ENCODE measurements at places on chromosomes 6 and 20.

DNA sequence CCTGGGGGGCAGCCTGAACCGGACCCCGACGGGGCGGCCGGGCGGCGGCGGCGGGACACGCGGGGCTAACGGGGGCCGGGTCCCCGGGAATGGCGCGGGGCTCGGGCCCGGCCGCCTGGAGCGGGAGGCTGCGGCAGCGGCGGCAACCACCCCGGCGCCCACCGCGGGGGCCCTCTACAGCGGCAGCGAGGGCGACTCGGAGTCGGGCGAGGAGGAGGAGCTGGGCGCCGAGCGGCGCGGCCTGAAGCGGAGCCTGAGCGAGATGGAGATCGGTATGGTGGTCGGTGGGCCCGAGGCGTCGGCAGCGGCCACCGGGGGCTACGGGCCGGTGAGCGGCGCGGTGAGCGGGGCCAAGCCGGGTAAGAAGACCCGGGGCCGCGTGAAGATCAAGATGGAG lies 636 bp downstream of the SRF start:
- DNase-seq, result no peak

DNA sequence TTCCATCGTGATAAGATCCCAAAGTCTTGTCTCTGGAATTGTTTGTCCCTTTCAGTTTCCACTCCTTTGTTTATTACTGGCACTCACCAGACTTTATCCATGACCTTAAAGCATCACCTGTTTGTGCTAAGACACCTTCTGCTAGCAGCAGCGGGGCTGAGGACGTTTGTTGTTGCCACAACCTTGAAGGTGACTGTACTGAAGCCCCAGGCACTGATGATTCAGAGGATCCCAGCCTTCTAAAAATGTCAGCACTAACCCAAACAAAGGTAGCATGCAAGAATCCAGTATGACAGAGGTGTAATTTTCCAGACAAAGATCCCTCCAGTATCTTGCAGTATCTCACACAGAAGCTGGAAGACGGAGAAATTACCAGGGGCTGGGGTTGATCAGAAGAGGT lies 28.9 kb upstream of the SMIM8 start:
- DNase-seq, result no peak

- no peak for DNase-seq
Observed at GRCh38 chr6:113491376-113491775, 365.8 kb upstream of the MARCKS start.

DNA sequence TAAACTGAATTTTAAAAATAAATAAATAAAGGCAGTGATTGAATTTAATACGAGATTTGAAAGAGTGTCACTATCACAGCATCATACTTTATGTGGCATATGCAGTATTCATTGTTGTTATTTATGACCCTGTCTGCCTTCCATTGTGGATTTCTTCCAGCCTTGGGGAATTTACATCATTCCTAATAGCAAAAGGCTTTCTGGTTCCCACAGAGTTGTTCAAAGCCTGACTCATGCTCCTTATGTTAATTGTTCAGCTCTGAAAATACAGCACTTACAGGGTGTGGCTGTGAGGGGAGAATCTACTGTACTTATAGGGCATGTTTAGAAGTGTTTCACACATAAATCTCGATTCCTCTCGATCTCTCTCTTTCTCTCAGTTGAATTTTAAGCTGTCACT lies 54.4 kb downstream of the JAG1 start:
- DNase-seq, result no peak

DNA sequence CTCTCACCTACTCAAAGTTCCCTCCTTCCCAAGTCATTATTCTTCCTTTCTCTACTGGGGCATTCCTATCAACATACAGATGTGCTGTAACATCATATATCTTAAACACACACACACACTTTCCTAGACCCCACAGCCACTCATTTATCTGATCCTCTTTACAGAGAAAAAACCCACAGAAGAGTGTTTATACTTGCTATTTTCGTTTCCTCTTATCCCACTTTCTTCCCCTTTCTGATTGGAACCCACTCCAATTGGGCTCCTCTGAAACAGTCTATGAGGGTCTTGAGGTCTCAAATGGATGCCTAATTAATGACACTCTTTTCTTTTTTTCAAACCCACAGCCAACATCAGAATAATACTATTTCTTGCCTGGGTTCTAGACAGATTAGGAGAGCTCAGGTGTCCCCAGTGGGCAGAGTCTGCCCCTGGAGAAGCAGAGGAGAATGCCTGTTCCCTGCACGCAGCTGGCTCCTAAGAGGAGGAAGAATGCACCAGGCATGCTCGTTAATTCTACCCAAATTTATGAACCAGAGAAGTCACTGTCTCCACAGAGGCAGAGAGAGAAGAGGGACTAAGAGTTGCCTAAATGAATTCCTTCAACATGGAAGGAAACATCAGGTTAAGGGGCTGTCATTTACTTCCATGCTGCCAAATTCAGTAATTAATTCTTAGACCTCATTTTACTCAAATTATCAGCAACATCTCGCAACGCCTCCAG lies 65.9 kb downstream of the CRYBG1 start:
- DNase-seq, result no peak

- no peak for DNase-seq
Observed at GRCh38 chr20:17394411-17394810, 136.8 kb downstream of the BFSP1 start.

- DNase-seq, result no peak
Observed at GRCh38 chr6:74420221-74420620, 724.2 kb downstream of the CD109 start.
